NCI-H526 treated with DMSO at 0.1 percent for 48 hours (cell line): ENCODE measurements at places on chromosomes 5 and 9.

DNA sequence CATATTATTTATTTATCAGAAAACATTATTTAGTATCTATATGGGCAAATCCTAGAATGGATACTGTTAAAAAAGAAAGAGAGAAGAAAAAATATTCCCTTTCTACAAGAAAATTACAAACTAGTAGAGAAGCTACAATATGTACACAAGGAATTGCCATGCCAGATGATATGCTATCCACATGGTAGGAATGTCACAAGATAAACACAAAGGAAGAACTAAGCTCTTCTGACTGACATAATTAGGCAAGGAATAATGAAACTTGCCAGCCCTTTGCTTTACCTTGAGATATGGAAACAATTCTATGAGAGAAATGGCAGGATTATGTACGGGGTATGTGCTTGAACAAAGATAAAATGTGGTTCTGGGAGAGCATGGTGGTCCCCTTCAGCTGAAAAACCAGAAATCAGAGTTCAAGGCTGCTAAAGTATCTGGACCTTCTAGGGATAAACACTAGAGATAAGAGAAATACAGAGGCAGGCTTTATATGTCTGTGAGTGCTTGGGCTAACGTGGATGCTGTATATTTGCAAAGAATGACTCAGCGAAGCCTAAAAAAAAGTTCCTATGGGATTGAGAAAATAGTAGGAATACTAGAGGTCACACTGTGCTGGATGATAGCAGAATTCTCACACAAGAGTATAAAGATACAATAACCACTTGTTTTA is 451.6 kb downstream of the TLE1 start:
- no peak for DNase-seq

GRCh38 chr5:32597041-32597629 is 11.8 kb downstream of the SUB1 start:
- no peak for DNase-seq

- DNase-seq = no peak
Measured at GRCh38 chr5:173969167-173970049, 19.6 kb upstream of the C5orf47 start.

- peak; percentile 42 for DNase-seq
Measured at GRCh38 chr5:1118738-1119137, 6.9 kb upstream of the SLC12A7 start.

DNA sequence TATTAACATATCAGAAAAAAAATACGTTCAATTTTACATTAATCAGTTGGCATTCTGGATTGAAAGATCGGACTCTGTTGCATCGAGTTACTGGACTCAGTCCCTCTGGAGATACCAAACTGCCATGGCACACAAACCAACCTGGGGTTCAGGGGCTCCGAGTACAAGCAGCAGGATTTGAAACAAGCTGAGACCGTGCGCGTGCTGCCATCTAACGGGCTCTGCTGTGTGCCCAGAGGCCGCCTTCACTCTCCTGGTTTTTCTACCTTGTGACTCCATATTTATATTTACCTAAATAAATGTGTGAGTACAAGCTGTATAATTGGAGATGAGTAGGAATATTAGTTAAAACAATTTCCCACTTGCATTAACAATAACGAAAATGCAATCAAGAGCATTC is 48.2 kb downstream of the ANXA1 start:
- DNase-seq = peak; percentile 49

DNA sequence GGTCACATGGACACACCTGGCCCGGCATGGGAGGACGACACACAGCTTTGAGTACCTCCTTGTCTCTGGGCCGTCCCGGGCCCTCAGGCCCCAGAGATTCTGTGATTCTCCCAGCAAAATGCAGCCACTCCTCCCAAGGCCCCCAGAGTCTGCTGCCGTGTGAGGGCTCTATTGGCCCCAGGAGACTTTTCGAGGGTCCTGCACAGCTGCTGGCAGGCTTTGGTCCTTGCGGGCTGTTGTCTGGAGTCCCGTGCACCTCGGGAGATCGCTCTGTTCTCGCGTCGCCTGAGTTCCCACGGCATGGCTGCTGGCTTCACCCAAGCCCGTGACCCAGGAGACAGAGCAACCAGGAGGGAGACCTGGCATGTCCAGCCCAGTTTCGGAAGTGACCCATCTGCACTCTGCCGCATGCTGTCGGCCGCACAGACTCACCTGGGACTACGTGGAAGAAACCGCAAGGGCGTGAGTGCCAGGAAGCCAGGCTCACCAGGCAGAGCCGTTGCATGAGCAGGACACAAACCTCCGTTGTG is 46.8 kb upstream of the NKD2 start:
- DNase-seq = no peak

GRCh38 chr5:173302546-173303155 is 25.6 kb downstream of the STC2 start:
- DNase-seq = no peak

DNA sequence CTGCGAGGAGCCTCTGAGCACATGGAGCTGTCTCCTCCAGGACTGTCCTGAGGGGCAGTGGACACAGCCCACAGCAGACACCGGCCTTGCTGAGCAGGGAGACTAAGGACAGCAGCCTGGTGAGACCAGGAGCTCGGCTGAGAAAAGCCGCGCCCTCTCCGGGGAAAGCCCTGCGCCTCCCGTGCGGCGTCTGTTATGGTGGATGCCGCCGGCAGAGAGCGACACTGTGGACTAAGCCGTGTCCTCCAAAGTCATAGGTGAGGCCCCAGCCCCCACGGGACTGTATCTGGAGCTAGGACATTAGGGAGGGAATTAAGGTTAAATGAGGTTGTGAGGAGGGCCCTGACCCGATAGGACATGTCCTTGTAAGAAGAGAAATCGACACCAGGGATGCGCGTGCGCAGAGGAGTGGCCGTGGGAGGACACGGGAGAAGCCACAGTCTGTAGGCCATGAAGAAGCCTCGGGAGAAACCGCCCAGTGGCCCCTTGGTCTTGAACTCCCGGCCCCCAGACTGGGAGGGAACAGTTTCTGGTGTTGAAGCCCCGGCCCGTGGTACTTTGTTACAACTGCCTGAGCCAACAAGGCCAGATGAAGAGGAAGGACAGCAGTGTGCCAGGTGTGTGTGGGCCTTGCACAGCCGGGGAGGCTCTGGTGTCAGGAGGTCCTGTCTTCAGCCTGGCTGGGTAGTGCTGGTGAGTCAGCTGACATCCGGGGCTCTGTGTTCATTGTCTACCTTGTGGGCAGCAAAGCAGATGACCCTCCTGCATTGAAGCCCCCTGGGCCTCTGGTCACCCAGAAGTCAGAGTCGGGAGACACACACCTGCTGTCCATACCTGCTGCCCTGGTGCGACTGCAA is 22.1 kb downstream of the MRPL36 start:
- DNase-seq = no peak

DNA sequence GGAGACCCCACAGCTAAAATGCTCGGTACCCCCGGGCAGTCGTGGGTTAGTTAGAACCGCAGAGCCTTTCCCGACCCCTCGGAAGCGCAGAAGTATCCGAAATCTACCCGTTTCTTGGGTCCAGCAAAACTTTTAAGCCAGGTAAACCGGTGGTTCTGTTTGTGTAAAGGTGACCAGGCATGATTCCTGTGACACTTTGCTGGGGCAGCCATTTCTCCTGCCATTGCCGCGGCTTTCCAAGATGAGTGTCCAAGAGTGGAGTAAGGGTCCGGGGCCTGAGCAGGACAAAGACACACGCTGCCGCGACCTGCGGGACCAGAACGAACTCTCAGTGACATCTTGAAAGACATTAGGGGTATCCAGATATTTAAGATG is 655 bp downstream of the MARVELD2 start:
- DNase-seq = no peak

DNA sequence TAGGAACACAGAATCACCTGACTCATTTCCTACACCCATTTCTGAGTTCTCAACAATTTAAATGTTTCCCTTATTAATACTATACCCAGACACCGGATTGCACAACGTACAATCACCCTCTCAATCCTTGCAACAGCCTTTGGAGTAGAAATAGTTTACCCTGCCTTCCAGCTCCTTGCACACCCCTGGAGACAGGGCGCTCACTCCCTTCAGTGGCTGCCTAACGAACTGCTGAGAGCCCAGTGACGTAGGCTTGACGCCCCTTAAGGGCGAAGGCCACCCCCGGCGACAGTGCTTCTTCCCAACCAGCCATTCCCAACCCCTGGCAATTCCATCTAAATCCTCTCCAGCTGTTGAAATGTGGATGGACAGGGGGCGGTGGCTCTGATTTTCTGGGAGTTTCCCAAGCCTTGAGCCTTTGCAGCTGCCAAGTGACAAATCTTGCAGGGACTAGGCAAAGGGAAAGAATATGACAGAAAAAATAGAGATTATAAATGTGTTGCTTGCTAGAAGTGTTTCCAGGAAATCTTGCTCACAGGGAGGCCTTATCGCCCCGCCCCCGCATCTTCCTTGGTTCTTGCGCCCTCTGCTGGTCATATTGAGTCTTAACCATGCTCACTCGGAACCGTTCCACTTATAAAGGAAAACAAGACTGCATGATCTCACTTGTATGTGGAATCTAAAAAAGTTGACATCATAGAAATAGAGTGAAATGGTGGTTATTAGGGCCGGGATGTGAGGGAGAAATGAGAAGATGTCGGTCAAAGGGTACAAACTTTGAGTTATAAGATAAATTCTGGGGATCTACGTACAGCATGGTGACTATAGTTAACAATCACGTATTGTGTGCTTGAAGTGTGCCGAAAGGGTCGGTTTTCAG is 7.6 kb upstream of the BARX1 start:
- peak; percentile 56 for DNase-seq

DNA sequence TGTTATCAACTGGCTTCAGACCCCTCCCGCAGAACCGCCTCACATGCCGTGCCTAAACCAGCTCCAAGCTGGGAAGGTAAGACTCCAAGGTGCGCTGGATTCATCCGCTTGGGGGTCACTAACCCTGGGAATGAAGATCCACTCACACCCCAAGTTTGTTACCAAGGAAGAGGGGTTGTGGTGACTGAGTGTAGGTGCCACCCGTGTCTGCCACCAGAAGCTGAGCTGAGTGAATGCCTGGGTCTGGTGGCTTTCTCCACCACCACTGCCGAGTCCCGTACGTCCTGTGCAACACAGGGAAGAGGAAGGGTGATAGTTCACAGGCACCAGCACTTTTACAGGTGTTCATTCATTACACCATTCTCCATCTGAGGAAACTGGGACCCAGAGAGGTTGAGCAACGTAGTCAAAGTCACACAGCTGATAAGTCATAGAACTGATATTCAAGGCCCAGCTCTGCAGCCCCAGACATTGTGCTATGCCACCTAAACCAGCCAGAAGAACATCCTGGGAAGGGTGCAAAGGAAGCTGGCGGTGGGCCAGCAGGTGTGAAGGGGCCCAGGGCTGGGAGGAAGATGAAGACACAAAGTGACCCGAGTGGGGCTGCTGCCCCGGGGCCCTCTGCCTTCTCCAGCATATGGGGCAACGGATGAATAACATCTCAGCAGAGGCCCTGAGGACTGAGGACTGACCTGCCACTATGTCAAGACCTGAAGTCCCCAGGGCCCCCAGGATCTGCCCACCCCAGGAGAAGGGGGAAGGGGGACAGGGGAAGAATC is 70.9 kb upstream of the PPP1R26 start:
- DNase-seq = no peak

DNA sequence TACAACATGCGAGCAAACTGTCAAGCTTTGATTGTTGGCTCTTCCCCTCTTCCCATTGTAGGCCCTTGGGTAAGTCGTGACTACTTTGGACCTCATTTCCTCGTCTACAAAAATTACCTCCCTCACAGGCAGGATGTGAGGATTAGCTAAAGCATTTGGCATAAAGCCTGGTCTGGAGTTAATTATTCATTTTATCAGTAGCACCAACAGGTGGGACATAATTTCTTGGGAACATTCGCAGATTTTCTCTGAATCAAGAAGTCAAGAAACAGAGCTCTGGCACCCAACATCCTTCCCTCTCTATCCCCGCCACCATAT is 39.9 kb upstream of the SEMA6A start:
- DNase-seq = no peak

- no peak for DNase-seq
Measured at GRCh38 chr9:127384016-127384730, 12.8 kb upstream of the SLC2A8 start.

DNA sequence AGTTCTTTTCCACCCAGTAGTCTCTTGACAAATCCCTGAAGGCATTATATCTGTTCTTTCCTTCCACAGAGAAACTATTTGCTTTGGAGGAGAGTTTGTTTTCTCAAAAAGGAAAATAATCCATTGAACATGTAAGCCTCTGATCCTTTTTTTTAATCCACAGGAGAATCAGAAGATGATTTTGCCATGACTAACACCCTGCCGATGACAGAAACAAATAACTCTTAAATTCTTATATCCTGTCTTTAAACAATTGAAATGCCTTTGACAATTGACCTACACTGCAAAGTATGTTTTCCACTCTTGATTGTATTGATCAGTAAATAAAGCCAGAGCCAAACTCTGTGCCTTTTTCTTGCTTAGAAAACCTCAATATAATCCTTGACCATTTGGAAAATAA is 666.4 kb upstream of the CTNND2 start:
- no peak for DNase-seq

GRCh38 chr9:109806506-109807115 is 26.6 kb downstream of the PALM2AKAP2 start:
- DNase-seq = no peak

- no peak for DNase-seq
Measured at GRCh38 chr5:60583616-60584015, 116.3 kb downstream of the DEPDC1B start.

DNA sequence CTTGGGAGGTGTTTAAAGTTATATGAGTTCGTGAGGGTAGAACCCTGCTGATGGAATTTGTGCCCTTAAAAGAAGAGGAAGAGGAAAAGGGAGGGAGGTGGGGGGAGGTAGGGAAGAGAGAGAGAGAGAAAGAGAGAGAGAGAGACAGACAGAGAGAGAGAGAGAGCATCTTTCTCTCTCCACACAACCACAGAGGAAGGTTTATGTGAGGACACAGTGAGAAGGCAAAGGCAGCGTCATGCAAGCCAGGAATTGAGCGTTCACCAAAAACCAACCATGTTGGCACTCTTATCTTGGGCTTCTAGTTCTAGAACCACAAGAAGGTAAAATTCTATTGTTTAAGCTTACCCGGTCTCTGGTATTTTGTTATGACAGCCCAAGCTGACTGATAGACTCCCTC is 152.4 kb downstream of the SH3GL2 start:
- no peak for DNase-seq

- no peak for DNase-seq
Measured at GRCh38 chr5:1208221-1208742, 6.9 kb downstream of the SLC6A19 start.

DNA sequence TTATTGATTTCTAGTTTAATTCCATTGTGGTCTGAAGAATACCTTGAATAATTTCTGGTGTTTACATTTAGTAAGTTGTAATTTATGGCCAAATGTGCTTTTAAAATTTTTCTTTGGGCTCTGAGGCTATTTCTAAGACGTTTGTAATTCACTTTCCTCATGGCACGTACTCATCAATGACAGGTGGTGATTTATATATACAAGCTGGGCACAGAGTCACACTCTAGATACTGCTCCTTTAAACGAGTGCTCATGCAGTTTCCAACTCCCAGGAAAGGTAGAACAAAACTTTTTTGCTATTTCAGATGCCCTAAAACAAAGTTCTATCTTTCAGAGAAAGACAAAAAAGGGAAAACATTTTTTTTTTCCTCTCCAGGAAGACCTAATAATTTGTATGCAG is 146.9 kb downstream of the AUH start:
- no peak for DNase-seq

GRCh38 chr5:58455480-58455879 is 4.4 kb downstream of the PLK2 start:
- no peak for DNase-seq

- no peak for DNase-seq
Measured at GRCh38 chr9:87280421-87280820, 217.2 kb upstream of the DAPK1 start.
